ENCODE measurements at places on chromosomes 3 and 15. TPM values are rescaled to one million over a fixed set of nuclear protein-coding genes. Genes with fewer than 3 reads are reported as not detected.

MAP2K1 gene
- 49.4 TPM for total RNA-seq

NUTM1 gene
- not detected for total RNA-seq

ADAMTS7 gene
- 3.1 TPM for total RNA-seq

- DNase-seq = no peak
Measured at GRCh38 chr15:57741089-57741488, 34.6 kb downstream of the POLR2M start.

DNA sequence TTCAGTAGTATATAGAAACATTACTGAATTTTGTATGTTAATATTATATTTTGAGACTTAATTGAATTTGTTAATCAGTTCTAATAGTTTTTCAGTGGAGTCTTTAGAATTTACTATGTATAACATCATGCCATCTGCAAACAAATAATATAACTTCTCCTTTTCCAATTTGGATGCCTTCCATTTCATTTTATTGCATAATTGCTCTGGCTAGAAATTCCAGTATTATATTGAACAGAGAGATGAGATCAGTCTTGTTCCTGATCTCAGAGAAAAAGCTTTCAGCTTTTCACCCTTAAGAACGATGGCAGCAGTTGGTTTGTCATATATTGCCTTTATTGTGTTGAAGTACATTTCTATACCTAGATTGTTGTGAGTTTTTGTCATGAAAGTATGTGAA, 40.4 kb downstream of the OR4F15 start:
- no peak for DNase-seq

DNA sequence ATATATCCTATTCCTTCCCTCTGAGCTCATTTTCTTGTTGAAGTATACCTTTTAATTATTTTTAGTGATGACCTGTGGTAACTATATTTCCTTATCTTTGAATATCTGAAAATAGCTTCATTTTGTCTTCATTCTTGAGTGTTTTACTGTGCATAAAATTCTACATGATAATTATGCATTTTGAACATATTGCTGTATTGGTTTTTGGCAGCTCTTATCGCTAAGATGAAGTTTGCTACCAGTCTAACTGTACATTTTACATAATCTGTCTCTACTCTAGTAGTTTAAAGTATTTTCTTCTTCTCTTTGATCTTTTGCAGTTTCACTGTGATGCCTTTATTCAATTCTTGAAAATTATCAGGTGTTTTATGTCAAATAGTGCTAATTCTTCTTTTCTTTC, 189.5 kb downstream of the ISL2 start:
- no peak for DNase-seq

GRCh38 chr3:162769564-162769963, 1273.0 kb downstream of the OTOL1 start:
- no peak for DNase-seq

GRCh38 chr15:98899272-98900021, 108.1 kb downstream of the PGPEP1L start:
- DNase-seq = no peak

DNA sequence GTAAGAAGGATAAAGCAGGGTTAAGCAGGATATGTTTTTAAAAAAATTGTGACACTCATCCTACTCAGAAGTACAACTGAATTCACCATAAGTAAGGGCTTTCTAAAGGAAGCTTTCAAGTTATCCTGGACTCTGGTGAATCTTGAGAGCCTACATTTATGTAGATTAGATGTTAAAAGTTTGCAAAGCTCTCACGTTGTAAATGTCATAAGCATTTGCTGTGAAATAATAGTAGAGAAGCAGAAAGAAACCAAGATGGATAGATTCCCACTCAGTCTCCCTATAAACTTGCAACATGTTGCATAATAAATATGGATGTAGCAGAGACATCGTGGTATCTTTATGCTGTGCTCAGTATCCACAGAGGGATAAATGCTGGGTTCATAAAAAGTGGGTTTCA, 77.0 kb downstream of the LRRC3B start:
- DNase-seq = no peak

GRCh38 chr3:178482981-178483380, 53.3 kb upstream of the KCNMB2 start:
- DNase-seq = peak; percentile 63

- DNase-seq = peak; percentile 25
Measured at GRCh38 chr15:37093480-37094332, 6.6 kb downstream of the MEIS2 start.

- no peak for DNase-seq
Measured at GRCh38 chr3:11312166-11312565, 40.0 kb downstream of the ATG7 start.

GRCh38 chr3:119597548-119598288, at the start of gene PLA1A:
Gene PLA1A (plus strand): TSS chr3:119597885. CDS start chr3:119597914, 29 bp downstream.
- DNase-seq = no peak

- no peak for DNase-seq
Measured at GRCh38 chr15:70094690-70095311, 2.9 kb downstream of the TLE3 start.
